Left colon (tissue), 2 donors: ENCODE measurements at places on chromosomes 7 and 10.
A peak's percentile ranks its signal among the peaks of the same experiment; 100 is the strongest.

DNA sequence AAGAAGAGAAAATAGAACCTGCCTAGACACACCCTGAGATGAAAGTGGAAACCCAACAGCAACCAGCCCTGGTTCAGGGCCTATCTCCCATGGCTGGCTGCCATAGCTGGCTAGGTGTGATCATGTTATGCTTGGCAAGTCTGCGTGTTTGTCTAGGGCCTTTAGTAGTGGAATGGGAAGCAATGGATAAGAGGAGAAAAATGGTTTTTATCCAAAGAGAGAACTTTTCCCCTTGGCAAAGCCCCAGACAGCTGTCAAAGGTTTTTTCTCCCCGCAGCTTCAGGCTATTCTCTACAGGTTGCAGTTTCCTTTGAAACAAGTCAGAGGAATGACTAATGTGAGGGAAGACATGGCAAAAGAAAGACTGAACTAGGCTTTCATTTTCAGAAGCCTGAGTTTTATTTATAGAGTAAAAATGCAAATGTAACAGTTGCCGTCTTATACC, 161.5 kb downstream of the SEMA3D start:
- DNase-seq = peak; percentile 29

GRCh38 chr10:98257961-98258360, 10.0 kb downstream of the LOXL4 start:
- no peak for DNase-seq

DNA sequence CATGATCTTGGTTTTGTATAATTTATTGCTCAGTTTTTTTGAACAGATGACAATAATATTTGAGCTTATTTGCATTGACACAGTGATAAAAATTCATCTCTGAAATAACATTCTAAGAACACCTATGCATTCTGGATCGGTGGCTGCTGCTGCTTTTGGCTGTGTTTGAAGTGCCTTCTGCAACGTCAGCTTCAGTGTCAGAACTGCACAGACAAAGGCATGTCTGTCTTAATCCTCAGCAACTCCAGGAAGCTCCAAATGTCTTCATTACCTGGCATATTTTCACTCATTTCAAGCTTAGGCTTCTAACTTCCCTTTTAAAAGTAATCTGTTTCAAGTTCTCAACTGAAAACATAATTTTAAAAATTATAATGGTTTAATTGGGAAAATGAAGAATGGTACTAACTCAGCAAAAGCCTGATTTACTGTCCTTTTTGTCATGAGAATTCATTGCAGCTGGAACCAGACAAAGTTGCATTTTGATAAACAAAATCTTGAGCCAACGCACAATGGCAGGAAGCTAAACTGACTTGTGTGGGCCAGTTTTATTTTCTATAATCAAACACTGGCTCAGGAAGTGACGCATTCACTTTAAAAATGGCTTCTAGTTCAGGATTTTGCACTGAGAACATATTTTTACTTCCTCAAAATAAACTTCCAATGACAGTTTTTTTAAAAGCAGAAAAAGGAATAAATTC, 38.7 kb downstream of the NPS start:
- DNase-seq = no peak

DNA sequence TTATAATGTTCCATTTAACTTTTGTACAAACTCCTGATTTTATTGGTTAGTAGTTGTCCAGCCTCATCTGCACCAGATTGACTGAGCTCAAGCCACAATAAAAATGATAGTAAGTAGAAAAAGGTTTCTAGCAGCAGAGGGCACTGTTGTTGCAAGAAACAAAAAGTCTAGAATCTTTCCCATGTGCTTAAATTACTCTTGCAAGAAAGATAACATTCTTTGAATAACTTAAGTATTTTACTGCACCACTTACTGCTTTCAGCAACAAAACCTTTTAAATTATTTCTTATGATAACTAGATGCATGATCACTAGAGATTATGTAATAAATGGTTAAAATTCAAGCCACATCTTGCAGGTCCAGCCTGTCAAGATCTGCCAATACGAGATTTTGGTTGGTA, 27.0 kb downstream of the LMOD2 start:
- no peak for DNase-seq

DNA sequence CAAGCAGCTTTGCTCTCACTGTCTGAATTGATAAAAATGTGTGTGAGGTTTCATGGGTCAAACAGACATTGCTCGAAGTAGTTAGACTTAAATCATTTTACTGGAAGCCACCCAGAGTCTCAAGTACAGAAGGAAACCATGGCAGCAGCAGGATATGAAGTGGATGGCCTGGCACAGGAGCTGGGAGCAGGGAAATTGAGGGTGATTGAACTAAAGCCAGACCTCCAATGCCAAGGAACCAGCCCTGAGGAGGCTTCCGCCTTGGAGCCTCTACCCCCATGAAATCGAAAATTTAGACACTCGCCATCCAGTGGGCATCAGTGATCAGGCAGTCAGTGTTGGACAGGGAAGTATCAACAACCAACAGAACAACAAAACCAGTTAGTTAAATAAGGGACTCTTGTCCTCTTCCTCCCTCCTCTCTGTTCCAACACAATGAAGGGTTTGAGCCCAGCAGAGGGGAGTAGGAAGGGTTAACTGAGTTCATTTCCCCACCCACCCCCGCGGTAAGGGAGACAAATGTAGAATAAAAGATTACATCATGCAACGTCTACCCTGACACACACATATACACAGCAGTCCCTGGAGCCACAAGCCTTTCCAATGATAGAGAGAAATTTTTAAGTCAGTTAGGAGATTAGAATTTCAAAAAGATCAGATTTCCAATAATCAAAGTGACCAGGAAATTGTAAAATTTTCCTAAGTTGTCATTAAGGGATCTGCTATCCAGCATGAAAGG, 156.3 kb downstream of the SLC16A9 start:
- no peak for DNase-seq

- no peak for DNase-seq
Measured at GRCh38 chr7:17623546-17624185, 316.6 kb downstream of the SNX13 start.

- DNase-seq = no peak
Measured at GRCh38 chr7:23689165-23689564, 9.2 kb downstream of the FAM221A start.

DNA sequence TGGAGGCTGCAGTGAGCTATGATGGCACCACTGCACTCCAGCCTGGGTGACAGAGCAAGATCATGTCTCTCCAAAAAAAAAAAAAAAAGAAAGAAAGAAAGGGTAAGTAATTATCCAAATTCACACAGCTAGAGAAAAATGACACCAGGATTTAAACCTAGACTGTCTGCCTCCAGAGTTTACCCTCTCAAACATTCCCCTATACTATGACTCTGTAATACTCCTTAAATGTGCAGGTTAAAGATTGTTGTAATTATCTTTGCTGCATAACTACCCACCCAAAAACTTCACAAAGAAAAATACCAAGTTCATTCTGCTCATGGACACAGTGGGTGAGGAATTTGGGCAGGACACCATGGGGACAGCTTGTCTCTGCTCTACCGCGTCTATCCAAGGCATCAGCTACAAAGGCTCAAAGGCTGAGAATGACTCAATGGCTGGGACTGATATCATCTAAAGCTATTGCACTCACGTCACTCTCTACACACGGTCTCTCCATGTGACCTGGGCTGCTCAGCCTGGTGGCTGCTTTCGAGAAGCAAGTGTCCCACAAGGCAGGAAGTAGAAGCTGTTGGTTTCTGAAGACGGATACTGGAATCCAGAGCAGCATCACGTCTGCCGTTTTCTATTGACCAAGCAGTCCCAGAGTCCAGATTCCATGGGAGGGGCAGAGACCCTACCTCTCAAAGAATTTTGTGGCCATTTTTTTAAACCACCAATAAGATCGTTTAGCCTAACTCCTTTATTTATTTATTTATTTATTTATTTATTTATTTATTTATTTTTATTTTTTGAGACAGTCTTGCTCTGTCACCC, 185.7 kb upstream of the AUTS2 start:
- DNase-seq = no peak

GRCh38 chr10:11036424-11037011, 18.8 kb downstream of the CELF2 start:
- DNase-seq = no peak

DNA sequence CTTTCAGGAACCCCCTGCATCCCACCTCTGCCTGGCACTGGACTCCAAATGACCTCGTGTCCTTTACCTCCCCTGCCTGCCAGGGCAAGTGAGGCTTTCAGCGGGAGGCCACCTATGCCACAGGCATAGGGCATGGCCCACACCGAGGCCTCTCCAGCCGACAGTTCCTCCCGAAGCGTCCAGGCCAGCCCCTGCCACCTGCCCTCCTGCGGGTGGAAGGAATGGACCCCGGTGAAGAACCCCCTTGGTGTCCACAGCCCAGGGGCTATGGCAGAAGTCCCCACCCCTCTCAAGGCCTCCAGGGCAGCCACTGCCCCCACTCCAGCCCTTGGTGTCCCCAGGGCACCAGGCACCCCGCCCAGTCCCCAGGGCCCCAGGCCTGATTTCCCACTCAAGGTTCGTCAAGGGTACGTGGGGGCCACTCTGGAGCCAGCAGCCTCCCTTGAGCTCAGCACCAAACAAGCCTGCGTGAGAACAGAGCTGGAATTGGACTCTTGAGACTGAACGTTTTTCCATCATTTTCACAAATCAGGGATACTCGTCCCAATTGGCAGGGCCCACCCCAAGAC, 3.1 kb downstream of the FUOM start:
- no peak for DNase-seq

DNA sequence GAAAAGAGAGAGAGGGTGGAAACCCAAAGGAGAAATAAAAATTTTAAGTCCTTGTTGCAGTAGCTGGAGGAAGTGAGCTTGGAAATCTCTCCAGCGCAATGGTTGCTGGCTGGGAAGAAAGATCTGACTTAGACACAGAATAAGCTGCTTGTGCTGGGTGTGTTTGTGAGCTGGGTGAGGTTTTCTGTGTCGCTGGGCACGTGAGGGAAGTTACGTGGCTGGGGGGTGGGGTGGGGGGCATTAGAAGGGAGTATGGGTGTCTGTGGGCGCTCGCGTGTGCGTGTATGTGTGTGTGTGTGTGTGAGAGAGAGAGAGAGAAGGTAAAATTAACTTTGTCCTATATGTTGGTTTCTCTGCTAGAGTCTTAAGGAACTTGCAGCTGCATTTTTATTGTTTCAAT, 11.6 kb downstream of the TCF7L2 start:
- DNase-seq = peak; percentile 44
